Stimulated activated CD8-positive, alpha-beta memory T cell treated with anti-CD3 and anti-CD28 coated beads, Interleukin-7, amount 100 ng/mL, for 48 hours (primary cell): ENCODE measurements at places on chromosomes 1 and 21.

- DNase-seq, result no peak
Measured at GRCh38 chr1:7352364-7352763, 418.7 kb upstream of the VAMP3 start.

DNA sequence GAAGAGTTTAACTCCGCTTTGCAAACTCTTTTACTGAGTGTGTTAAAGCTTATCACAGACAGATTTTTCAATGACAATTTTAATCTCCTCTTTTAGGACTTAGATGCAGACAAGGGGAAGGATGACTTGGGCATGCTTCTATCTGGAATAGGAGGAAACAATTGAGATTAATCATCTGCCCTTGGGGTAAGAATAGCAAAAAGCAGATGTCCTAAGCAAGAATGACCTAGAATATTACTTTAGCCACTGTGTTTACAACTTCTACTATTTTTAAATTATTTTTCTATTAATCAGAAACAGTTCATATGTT is 569.0 kb upstream of the ADGRL2 start:
- no peak for DNase-seq

- DNase-seq, result peak; percentile 69
Measured at GRCh38 chr1:35564037-35564883, 6.7 kb downstream of the NCDN start.

DNA sequence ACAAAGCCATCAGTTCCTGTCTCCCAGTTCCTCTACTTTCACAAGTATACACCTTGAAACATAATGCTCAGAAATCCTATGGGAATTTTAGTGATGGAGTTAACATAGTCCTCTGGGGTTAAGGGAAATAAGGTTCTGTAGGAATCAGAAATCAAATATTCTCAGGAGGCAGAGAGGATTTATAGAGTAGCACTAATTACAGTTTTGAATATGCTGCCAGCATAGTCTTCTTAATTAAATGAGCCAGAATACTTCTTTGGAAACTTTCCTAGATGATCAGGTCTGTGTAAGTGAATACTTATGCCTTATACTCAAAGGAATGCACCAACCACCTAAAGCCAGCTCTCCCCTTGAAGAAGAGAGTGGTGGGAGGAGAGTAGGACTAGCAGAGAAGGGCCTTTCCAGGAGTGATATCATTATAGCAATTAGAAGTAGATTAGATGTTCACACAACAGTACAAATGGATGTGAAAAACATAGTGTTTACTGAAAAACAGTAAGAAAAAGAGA is 31.4 kb upstream of the DIRAS3 start:
- no peak for DNase-seq

DNA sequence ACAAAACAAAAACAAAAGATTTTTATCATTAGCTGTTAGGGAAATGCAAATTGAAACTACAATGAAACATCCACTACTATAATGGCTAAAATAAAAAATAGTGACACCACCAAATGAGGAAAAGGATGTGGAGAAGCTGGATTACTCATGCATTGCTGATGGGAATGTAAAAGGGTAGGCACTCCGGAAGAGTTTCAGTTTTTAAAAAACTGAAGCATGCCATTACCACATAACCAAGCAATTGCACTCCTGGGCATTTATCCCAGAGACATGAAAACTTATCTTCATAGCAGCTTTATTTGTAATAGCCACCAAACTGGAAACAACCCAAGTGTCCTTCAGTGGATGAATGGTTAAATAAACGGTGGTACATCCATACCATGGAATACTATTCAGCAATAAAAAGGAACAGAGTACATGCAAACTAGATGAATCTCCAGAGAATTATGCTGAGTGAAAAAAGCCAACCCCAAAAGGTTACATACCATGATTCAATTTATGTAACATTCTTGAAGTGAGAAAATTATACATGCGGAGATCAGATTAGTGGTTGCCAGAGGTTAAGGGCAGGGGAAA is 14.5 kb upstream of the CFAP298 start:
- no peak for DNase-seq

GRCh38 chr1:178784131-178784536 is 59.1 kb downstream of the RALGPS2 start:
- DNase-seq, result no peak

DNA sequence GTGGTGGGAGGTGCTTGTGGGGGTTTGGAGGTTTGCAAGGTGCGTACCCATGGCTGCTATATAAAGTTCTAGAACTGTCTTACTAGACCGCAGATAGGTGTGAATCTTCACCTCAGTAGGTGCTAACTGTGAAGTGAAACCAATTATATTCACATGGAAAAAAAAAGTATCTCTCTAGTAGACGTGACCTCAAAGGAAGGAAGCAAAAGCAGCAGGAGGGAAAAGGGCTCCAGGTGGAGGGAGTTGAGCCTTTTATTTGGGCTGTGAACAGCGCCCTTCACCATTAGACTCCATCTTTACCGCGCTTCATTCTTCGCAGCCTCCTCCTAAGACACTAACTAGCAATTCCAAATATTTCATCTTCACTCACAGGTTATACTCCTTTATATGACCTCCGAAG is 129.8 kb downstream of the TBX19 start:
- no peak for DNase-seq

DNA sequence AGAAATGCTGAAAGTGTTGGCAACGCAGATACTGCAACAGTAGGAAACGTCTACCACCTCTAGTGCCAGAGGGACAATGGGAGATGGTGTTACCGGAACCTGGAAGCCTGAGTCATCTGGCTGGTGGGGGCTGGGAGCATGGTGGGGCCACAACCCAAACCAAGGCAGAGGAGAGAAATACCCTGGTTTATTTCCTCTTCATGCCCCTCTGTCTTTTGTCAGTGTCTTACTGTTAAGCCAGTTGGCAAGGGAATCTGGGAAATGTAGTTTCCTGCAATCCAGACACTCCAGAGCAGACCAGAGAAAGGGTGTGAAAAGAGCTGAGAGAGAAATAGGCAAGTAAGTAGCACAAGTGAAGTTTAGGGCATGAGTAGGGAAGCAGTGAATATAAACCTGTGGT is 14.8 kb downstream of the DNTTIP2 start:
- no peak for DNase-seq

DNA sequence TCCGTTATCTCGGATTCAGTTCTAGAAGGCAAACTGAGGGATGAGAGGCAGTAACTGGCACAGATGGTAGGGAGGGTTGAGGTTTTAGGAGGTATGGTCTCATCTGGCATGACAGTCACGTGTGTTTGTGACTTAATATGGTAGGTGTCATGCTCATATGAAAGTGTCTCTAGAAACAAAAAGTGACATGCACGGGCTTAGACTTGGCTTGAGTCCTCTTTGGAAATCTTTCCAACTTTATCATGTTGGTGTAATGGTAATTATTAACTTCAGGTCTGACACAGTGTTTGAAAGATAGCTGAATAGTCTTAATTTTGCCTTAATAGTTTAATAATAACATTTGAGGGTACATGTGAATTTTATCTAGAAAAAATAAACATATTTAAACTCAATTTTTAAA is 218.1 kb downstream of the FMN2 start:
- no peak for DNase-seq

GRCh38 chr21:38263493-38263892 is 6.7 kb downstream of the KCNJ15 start:
- DNase-seq, result no peak

GRCh38 chr1:91844862-91845528 is 41.0 kb downstream of the TGFBR3 start:
- no peak for DNase-seq

DNA sequence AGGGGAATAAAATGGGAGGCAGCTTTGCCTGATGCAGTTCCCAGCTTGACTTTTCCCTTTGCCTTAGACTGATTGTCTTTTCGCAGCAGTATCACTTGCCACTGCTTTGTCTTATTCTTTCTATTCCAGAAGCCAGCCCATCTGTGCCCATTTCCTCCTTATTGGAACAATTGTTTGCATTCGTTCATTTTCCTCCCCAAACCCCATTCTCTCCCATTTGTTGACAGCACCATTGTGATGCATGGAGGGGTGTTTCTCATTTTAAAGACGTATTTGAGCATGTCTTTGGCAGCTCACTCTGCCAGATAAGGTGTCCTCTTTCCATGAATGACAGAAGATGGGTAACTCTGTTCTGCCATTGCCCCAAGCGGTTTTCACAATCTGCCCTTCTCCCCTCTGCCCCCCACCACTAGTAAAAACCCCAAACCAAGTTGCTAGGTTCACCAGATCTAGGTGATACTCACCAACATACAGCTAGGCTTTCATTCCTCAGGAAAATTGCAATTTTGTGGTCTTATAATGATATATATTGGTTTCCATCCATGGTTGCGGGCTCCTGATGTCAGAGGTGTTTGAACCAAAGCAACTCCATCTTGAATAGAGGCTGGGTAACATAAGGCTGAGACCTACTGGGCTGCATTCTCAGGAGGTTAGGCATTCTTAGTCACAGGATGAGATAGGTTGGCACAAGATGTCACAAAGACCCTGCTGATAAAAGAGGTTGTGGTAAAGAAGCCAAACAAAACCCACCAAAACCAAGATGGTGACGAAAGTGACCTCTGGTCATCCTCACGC is 30.8 kb downstream of the SERBP1 start:
- DNase-seq, result no peak

GRCh38 chr1:31182352-31182751 is 57.3 kb downstream of the NKAIN1 start:
- DNase-seq, result no peak

DNA sequence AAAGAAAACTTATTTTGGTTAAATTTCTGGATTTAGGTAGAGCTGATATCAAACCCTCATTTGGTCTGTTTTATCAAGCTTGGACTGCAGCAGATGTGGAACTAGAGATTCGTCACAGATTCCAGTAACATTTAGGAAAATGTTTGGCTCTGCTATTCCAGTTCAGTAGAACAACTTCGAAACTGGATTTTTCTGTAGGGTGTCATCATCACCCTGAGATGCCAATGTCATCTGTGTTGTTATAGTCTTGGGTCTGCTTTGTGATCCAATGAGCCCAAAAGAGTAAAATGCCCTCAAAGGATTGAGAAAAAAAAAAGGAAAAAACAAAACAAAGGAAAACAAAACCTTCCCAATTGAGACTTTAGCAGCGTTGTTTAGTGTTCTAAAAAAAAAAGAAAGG is 55.4 kb downstream of the LAMC2 start:
- no peak for DNase-seq

DNA sequence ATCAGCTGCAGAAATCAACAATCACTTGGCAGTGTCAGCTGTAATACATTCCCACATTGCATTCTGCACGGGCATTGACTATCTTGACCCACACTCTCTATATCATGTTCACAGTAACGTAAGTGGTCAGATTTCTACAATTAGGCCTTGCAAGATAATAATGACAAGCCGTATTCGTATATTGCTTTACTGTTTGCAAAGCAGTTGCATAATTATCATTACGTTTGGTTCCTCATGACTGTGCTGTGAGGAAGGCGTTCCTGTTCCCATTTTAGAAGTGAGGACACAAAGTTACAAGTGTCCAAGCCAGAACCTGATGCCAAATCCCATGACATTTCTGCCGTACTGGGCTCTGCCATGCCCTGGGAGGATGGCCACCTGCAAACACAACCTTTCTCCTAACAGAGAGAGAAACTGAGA is 53.5 kb upstream of the TARBP1 start:
- no peak for DNase-seq

GRCh38 chr1:110214454-110215404 is 4.6 kb downstream of the KCNC4 start:
- DNase-seq, result no peak

GRCh38 chr1:221806236-221806635 is 64.3 kb upstream of the DUSP10 start:
- no peak for DNase-seq

- DNase-seq, result no peak
Measured at GRCh38 chr1:4973341-4973740, 318.9 kb downstream of the AJAP1 start.

GRCh38 chr1:214513394-214513793 is 38.0 kb downstream of the PTPN14 start:
- DNase-seq, result no peak

DNA sequence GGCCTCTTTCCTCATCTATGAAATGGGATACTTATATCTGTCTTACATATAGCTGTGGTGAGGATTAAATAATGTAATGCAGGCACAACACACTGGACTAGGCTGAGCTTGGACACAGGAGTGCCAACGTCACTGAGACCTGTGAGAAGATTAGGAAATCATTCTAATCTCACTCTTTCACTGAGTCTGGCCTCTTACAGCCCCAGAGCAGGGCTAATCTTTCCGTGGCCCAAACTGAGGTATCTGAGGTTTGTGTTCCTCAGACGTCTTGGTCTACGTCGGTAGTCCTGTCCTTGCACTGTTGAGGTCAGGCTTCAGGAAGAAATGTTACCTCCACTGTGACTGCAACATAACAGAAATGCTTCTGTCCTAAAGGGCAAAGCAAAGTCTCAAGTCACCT is 22.6 kb upstream of the A3GALT2 start:
- no peak for DNase-seq

DNA sequence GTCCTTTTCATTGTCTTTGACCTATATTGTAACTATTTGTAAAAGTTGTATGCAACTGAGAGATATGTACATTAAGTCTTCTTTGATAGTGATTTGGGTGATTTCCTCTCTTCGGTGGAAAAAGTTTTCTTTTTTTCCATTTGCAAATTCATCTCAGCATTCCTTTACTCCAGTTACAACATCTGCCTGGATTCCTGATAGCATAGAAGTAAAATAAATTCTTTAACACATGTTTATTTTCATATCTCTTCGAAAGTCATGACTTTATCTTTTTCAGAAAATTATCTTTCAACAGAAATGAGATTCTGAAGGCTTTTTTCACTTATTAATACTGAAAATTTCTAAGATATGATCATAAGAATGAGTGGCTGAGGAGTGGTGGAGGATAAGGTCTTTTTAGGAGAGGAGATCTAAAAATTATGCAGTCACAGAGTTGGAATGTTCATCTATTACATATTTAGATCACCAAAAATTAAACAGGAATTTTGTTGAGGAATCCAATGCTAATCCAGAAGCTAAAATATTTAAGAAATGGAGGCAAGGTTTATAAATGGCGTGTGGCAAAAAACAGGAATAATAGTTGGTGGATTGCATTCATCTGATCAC is 400.5 kb downstream of the KCNT2 start:
- DNase-seq, result no peak

DNA sequence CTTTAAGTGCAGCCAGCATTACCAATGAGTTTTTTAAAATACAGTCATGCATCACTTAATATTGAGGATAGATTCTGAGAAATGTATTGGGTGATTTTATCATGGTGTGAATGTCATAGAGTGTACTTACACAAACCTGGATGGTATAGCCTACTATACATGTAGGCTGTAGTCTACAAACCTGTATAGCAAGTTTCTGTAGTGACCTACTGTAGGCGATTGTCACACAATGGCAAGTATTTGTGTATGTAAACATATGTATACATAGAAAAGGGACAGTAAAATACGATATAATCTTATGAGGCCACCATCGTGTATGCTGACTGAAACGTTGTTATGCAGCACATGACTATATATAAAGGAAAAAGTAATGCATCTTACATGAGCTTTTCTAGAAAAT is 48.2 kb downstream of the RPE65 start:
- DNase-seq, result no peak

DNA sequence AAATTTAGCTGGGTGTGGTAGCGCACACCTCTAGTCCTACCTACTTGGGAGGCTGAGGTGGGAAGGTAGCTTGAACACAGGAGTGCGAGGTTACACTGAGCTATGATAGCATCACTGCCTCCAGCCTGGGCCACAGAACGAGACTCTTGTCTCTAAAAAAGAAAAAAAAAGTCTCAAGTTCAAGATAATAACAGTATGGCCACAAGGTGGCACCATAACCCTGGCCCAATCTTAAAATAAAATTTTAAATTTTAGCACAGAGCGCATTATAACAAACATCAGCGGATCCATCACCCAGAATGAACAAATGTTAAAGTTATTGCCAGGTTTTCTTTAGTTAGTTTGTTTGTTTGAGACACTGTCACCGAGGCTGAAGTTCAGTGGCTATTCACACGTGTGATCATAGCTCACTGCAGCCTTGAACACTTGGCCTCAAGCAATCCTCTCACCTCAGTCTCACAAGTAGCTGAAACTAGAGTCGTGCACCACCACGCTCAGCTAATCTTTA is 2.9 kb upstream of the HTR6 start:
- no peak for DNase-seq
